ENCODE measurements at places on chromosomes 16 and 17.

GRCh38 chr16:81786321-81786720, 7.2 kb downstream of the PLCG2 start:
- DNase-seq = no peak

DNA sequence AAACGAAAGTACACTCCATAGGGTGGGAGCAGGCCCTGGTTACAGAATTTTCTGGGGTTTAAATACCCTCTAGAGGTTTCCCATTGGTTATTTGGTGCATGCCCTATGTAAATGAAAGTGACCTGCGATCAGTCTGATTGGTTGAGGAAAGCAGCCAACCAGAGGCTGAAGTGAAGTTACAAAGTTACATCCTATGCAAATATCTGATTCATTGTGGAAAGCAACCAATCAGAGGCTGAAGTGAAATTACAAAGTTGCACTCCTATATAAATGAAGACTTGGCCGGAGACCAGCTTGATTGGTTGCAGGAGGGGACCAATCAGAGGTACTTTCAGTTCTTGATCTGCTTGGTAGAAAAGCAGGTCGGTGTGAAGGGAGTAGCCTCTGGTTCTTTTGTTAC, 24.4 kb downstream of the NAA60 start:
- DNase-seq = no peak

DNA sequence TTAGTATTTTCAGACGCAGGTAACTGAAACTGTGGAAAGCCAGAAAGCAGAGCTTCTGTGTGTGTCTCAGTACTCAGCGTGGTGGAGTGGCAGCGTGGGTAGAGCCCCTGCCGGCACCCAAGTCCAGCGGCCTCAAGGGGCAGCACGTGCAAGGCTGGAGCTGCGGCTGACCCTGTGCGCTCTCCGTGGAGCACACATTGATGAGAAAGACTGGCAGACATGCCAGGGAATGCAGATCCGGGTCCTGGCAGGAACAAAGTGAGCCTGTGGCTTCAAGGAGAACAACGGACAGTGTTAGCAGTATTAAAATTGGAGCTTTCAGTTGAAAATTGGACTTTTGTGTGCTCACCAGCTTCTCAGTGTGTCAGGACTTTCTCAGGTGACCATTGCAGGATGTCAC, 23.3 kb downstream of the ZC3H18 start:
- no peak for DNase-seq

DNA sequence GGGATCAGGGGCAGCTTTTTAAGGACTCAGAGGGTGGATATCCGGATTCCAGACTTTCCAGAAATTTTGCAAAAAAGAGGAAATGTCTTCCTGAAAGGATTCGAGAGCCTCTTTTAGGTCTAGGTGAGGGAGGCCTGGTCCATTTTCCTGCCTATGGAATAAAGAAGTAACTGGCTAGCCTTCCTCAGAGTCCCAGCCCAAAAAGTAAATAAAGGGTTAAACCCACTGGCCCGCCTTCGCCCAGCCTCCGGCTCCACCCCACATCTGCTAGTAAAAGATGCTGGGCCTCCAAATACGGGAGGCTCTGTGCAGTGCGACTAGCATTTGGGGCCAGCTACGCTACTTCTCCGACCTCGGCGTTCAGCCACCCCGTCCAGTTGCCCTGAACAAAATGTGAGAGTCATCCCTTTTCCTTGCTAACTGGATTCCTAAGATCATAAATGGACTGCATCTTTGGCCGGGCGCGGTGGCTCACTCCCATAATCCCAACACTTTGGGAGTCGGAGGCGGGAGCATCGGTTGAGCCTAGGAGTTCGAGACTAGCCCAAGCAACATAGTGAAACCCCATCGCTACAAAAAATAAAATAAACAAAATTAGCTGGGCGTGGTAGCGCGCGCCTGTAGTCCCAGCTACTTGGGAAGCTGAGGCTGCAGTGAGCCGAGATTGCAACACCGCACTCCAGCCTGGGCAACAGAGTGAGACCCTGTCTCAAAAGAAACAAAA, 824 bp upstream of the MPP2 start:
- no peak for DNase-seq

GRCh38 chr17:59832883-59833379, 59.8 kb downstream of the TUBD1 start:
- DNase-seq = no peak

- no peak for DNase-seq
These were observed 7.5 kb downstream of the MTSS2 start for GRCh38 chr16:70678121-70678897.

GRCh38 chr16:77657016-77657415, 65.3 kb upstream of the NUDT7 start:
- no peak for DNase-seq

DNA sequence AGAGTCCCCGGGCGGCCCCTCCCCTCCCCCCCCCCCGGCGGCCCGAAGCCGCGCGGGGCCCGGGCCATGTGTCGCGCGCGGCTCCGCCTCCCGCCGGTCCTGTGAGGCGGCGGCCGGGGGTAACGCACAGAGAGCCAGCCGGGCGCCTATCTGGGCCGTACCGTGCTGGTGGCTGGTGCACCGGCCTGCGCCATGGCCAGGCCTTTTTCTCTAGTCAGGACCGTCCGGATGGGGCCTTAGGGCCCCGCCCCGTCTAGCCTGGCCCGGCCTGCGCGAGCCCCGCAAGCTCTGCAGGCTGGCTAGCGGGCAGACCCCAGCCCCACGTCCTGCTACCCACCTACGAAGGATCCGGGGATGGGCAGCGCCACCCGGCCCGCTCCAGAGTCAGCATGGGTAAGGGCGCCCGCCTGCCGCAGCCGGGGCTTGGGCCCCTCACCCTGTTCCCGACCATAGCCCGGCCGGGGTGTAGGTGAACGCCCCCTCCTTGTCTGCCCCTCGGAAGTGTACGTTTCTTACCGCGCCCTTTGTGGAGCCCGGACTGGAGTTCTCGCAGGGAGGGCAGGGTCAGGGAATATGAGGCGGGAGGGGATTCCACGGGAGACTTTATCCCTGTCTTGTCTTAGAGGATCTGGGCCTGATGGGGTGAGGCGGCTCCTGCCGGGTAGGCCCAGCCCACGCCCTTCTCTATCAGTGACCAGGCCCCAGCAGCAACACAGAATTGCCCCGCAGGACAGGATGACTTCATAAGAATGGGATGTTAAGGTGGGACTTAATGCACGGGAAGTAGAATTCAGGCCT, at the start of gene CENPT:
Gene CENPT, minus strand, starts transcription at position 630 of the 798 bp plus-strand sequence. CDS start 13,834 bp downstream, outside the sequence.
- DNase-seq = no peak

- DNase-seq = no peak
These were observed 744 bp upstream of the NF1 start for GRCh38 chr17:31093866-31094599.

- no peak for DNase-seq
These were observed 3.3 kb downstream of the COL1A1 start for GRCh38 chr17:50198026-50198669.

- DNase-seq = no peak
These were observed 13.1 kb upstream of the SEPHS2 start for GRCh38 chr16:30458561-30459394.

DNA sequence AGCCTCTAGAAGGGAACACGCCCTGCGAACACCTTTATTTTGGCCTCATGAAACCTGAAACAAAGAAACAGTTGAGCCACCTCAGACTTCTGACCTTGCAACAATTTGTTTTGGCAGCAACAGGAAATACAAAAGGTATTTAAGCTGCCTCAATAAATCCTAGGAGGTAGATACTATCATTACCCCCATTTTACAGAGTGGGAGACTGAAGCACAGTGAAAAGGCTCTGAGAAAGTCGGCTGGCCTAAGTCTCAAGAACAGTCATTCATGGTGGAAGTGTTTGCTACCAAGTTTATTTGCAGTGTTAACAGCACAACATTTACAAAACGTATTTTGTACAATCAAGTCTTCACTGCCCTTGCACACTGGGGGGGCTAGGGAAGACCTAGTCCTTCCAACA, 19.0 kb downstream of the RND2 start:
- no peak for DNase-seq

DNA sequence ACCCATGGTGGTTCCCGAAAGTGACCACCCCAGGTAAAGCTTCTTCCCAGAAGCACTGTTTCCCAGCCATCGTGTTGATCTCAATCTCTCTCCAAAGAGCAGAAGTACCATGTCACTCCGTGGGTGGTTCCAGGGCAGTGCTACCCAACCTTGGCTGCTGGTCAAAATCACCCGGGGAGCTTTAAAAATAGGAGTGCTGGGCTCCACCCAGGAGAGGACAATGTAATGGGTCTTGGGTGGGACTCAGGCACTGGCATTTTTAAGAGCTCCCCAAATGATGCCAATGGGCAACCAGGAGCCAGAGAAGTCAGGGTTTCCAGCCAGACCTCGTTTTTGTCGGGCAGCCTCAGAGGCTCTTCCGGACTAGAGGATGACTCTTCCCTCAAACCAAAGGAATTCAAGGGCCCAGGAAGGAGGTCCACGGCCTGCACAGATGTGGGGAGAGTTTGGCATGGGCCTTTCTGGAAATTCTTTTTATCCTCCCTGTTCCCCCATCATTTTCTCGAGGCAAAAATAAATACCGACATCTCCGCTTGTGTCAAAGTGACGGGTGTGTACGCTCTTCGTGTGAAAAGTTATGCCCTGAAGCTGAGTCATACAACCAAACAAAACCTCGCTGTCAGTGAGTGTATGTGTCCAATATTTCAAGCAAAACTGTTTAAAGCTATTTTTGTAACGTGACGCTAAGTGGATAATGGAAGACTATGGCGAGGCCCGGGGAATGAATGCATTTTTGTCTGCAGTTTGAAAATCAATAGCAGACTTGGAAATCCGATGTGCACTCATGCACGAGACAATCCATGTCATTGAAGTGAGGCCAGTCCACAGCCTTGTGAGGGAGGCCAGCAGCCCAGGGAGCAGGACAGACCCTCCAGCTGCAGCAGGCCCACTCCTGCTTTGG, 364.1 kb downstream of the FOXL1 start:
- DNase-seq = no peak

DNA sequence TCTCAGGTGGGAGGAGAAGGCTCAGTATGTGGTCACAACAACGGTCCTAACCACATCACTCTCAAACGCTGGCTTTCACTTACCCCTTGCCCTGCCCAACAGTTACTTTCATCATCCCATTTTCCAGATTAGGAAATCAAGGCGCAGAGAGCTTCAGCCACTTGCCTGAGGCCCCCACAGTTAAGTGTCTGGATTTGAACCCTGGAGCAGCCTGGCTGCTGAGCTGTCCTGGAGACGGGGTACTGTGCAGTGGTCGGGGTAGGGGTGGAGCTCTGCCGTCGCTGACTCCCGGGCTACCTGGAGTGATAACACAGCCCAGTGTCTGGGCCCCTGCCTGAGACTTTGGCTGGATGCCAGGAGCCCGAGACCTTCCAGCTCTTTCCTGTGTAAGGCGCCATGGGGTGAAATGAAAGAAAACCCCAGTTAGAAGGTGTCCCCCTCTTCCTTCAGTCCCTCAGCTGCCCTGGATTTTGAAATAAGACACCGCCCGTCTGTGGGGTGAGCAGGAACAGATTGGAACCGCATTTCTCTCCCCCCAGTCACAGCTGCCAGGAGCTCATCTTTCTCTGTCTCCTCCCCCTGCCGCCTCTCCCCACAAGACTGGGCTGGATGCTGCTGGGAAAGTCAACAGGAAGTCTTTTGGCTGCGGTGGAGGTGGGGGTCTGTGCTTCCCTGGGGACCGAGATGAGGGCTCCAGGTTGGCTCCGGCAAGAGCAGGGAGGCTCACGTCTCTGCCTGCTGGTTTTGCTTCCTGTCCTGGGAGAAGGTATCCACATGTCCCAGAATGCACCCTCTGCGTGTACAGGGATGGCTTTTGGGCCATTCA, 280.2 kb downstream of the SEC14L1 start:
- peak; percentile 95 for DNase-seq

DNA sequence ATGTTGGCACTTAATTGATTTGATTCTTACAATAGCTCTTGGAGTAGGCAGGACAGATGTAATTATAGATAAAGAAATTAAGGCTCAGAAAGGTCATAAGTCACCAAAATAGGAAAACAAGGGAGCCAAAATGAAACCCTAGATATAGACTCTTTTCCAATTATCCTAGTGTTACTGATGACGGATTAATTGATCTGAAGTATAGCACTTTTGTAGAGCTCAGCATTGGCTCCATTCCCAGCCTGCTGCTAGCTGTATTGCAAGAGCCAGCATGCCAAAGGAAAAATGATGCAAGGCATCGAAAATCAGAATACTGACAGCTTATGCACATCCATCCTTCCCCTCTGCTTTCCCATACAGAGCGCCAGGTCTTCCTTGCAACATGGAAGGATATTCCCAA, 21.6 kb upstream of the RASL10B start:
- no peak for DNase-seq

DNA sequence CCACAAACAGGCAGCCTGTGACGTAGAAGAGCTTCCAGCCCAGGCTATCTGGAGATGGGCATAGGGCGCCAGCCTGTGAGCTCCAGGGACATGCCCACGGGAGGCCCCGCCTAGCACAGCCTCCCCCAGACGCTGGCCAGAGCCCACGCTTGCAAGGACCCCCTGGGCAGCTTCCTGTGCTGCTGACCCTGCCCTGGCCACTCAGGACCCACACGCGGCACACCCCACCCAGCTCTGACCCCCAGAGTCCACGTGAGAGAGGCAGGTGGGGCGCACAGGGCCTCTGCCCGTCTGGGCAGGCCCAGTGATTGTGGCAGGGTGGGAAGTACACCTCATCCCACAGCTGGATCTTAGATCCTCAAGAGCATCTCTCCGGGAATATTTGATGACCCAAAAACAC, 3.9 kb downstream of the CYBC1 start:
- no peak for DNase-seq

- DNase-seq = no peak
These were observed 777.3 kb upstream of the EEF2KMT start for GRCh38 chr16:5874899-5875298.

DNA sequence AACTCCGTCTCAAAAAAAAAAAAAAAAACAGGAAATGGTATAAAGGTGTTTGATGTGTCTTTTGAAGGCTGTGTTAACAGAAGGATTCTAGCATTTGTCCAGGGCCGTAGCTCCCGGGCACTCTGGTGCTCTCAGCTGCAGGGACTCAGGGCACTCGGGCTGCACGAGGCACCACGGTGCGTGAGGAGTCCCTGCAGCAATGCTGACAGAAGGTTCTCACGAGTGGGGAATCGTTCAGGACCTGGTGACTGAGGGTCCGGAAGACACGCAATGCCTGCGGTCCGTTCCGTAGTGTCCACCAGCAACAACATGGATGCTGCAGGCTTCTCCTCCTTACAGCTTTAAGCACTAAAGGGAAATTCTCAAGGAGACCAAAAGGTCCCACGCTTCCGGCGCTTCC, 12.6 kb upstream of the FAAP100 start:
- DNase-seq = no peak

DNA sequence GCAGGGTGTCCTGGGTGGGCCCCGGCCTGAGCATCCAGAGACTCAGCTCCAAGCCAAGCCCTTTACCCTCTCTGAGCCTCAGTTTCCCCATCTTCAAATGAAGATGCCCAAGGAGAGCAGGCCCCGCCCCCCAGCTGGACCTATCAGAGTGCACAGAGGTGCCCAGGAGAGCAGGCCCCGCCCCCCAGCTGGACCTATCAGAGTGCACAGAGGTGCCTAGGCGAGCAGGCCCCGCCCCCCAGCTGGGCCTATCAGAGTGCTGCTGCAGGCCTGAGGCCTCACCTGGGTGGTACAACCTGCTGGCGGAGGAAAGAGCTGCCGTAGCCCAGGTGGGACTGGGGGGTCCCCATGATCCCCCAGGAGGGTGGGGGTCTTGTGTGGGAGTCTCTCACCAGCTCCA, 3.4 kb upstream of the SSTR5 start:
- no peak for DNase-seq

- DNase-seq = no peak
These were observed 7.7 kb downstream of the GPT2 start for GRCh38 chr16:46891910-46892309.
